Fibroblast of lung (primary cell): ENCODE measurements at places on chromosomes 13 and 19.

DNA sequence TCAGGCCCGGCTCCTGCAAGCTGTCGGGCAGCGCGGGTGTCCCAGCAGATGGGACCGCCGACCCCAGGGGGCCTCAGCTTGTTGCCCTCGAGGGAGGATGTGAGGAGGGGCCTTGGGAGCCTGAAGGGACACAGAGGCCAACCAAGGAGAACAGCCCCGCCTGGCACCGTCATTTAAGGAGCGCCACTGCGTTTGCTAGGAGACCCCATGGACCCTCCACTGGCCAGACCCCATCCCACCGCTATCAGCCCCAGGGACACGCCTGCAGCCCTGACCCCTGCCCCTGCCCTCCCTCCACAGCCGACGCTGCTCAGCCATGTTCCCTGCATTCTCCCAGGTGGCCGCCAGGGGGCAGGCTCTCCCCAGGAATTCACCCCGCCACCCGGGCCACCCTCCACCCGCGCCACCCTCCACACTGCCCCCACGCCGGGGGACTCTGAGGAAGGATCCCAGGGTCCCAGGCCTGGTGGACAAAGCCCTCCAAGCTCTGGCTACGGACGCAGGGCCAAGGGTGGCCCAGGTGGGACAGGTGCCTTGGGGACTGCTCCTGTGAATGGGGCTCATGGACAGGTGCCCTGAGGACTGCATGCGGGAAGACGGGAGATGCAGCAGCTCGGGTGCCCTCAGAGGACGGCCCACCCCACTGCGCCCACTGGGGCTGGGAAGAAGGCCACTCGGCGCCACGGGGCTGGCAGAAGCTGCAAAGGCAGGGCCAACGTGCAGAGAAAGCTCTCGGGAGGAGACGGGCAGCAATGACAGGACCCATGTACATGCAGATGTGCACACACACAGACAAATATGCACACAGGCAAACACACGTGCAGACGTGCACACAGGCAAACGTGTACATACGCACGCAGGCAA lies 34.4 kb downstream of the PIP5K1C start:
- H3K4me3 ChIP-seq = no peak overlapping the region
- H3K27ac ChIP-seq = no peak overlapping the region

GRCh38 chr13:67726979-67727378 lies 496.8 kb upstream of the PCDH9 start:
- no peaks in the 10 kb centered on the region for H3K36me3 ChIP-seq
- no peaks in the 10 kb centered on the region for H3K4me1 ChIP-seq
- H3K27me3 ChIP-seq = no peaks in the 10 kb centered on the region
- DNase-seq = no peak

- peaks cover 23% of the 10 kb centered on the region for H3K4me1 ChIP-seq
- no peak for DNase-seq
- H3K27ac ChIP-seq = no peak overlapping the region
- H3K36me3 ChIP-seq = peaks cover 57% of the 10 kb centered on the region
These were observed 7.3 kb downstream of the PTBP1 start for GRCh38 chr19:804419-805165.

DNA sequence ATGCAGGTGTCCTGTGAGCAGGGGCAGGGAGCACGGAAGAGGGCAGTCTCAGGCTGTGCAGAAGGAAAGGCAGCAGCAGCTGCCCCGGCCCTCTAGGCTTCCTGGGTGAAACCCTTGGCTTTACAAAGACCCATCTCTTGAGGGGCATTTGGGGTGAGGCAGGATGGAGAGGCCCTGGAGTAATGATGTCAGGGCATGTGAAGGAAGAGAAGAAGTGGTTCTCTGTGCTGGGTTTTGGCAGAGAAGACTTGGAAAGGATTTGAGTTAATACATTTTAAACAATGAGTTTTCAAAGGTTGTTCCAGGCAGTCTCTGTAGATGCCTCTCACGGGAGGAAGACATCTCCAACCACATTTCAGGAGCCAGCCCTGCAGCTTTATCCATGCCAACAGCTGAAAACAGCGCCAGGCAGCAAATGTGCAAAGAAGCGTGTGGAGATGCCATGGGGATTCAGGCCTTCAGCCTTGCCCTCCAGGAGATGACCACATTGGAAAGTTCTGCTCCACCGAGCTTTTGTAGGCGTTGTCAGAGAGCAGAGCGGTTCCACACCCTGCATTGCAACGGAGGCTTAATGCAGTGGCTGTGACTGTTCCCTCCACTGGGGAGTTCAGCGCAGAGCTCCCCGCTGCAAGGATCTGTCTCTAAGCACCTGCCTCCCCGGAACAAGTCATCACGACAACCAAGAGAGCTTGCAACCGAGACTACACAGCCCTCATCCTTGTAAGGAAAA lies 322.8 kb downstream of the UQCRFS1 start:
- H3K36me3 ChIP-seq = no peaks in the 10 kb centered on the region
- H3K27me3 ChIP-seq = no peaks in the 10 kb centered on the region
- no peak overlapping the region for H3K27ac ChIP-seq
- H3K4me1 ChIP-seq = no peaks in the 10 kb centered on the region
- DNase-seq = no peak
- no peak overlapping the region for H3K4me3 ChIP-seq

DNA sequence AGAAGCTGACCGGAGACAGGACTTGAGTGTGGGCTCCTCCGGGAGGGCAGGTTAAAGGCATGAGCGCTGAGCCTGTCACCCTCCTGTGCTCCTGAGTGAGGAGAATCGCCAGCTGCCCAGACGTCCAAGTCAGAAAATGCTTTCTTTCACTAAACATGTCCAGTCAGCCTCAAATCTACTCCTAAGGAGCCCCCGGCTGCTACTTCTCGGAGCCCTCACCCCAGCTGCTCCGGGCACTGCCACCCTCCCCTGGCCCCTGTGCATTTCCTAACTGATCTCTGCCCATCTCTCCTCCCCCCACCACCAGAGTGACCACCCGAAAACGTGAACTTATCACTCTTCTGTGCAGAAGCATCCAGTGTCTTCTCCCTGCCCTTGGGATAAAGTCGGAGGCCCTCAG lies 277.5 kb upstream of the SOX1 start:
- H3K27ac ChIP-seq = no peak overlapping the region
- H3K36me3 ChIP-seq = no peaks in the 10 kb centered on the region
- no peak overlapping the region for H3K4me3 ChIP-seq
- H3K27me3 ChIP-seq = no peaks in the 10 kb centered on the region
- H3K4me1 ChIP-seq = no peaks in the 10 kb centered on the region
